IPS DF 6.9 (cell line): ENCODE measurements at places on chromosomes 6 and 20.
A peak's percentile ranks its signal among the peaks of the same experiment; 100 is the strongest.

DNA sequence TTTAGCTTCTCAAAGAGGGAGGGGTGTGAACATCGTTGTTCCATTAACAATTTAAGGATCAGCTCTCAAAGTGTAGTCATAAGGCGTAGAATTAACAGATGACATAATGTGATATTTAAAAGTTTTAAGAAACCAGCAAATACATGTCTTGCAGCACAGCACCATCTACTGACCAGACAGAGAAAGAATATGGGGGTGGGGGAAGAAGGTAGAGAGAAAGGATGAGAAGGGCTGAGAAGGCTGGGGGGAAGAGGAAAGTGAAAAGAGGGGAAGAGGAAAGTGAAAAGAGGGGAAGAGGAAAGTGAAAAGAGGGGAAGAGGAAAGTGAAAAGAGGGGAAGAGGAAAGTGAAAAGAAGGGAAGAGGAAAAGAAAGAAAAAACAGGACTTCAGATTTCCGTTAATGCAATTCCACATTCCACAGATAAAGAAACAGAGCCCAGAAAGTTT, 80.9 kb downstream of the HAO1 start:
- peak; percentile 18 for DNase-seq

DNA sequence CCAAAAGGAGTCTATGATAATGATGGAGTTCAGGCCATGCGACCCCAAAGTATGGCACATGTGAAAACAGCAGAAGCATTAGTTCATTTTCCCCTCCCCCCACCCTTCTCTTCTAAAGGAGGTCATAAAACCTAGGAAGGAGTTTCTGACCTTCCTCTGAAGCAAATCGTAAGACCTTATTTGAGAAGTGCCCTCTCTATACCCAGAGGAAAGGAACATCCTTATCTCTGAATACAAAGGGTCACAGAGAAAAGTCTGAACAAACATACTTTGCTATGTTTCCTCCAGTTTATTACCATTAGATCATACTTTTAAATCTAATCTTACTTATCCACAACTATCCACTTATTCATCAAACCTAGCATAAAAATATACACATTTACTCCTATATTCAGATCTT, 48.6 kb downstream of the SLX4IP start:
- no peak for DNase-seq

GRCh38 chr6:15109338-15110090, 136.4 kb upstream of the JARID2 start:
- DNase-seq = no peak

DNA sequence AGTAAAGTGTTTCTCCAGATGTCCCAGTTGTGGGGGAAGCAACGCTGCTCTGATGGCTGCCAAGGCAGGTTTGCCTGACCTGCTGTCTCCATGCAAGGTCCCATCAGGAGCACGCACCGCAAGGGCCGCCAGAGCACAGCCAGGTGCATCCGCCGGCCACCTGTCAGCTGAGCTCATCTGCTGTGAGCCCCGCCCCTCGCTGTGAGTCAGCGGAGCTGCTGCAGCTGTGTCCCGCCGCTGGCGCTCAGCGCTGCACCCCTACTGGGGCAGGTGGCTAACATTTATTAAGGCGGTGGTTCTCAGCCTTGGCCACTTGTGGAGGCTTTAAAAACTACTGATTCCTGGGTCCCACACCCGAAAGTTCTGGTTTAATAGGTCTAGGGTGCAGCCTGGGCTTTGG, 225.7 kb downstream of the UST start:
- DNase-seq = peak; percentile 86

GRCh38 chr6:111573892-111574797, 31.5 kb downstream of the TRAF3IP2 start:
- no peak for DNase-seq

DNA sequence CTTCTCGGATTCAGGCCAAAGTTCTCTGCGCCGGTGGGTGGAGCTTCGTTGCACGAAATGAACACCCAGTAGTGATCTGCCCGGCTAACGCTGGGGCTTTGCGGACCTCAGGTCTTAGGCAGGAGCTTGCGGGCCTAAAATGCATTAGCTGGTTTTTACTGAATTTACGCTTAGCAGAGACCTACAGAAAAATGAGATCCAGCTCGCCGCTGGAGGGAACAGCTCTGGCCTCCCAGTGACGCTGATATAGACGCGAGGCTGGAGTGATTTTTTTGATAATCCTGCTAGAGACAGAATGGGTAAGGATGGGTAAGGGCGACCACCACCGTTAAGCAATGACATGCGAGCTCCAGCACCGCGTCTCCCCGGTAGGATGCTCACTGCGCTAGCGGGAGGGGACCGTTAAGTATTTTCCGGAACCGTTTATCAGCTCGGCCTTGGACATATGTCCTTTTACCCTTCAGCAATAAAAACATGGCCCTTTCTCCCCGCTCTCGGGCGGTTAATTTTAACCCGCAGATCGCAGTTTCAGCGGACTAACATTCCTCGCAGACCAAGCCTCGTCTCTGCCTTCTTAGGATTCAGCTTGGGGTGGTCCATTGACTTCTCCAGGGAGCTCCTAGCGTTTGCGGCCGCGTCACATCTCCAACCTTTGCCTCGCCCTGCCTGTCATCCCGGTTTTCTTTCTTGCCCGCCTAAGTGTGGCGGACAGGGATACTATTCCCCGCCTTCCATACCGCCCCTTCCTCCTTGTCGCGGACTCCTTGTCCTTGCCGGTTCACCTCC, 109.3 kb downstream of the GPX5 start:
- no peak for DNase-seq

GRCh38 chr6:148296771-148297170, 45.9 kb upstream of the SASH1 start:
- no peak for DNase-seq

DNA sequence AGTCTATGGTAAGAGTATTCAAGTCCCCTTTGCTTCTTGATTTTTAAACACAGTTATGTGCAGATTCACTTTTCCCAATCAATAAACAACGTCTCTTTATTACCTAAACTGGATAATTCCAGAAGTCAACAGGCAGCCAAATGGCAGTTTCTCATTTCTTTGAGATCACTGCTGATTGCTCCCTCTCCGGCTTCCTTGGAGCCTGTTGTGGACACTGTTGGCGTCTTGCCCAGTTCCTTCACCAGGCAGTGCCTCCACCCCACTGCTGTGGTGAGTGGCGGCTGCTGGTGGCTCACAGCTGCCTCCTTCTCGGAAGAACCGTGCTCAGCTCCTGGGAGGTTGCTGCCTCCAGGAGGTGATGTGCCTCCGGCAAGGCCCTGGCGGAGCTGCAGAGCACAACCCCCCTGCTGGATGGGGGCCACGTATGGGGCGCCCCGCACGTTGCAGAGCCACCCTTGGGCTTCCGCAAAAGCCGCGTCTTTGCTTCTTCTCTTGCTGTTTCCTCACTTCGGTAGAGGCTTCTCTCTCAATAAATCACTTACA, 105.1 kb upstream of the CNKSR3 start:
- DNase-seq = no peak

DNA sequence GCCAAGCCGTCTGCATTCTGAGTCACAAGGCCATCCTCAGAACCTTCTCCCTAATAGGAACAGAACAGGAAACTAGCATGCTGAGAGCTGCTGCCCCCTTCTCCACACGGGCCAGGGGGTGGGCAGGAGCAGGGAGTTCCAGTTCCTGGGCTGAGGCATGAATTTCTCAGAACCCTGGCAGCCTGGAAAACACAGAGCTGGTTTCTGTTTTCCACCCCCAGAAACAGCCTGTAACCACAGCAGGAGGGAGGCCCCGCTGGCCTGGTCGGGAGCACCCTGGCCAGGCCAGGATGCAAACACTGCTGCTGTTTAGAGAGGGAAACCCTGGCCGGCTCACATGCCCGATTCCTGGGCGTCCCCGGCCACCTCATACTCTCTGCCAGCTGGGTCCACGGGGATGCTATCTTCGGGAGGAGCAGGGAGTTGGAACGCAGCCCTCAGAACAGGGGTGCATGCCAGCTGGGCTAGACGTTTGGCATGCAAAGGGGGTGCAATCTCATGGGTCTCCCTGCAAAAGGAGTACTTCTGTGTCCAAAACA, 130.1 kb downstream of the NFATC2 start:
- no peak for DNase-seq

DNA sequence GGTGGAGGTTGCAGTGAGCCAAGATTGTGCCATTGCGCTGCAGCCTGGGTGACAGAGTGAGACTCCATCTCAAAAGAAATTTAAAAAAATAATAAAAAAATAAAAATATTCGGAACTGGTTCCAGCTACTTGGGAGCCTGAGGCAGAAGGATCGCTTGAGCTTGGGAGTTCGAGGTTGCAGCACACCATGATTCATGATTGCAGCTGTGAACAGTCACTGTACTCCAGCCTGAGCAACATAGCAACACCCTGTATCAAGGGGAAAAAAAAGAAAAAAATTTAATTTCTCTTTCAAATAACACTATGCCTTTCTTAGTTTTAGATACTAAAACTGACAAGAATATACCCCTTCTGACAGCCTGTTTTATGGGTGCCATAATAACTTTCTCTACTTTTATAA, 10.5 kb downstream of the KDM1B start:
- DNase-seq = no peak

DNA sequence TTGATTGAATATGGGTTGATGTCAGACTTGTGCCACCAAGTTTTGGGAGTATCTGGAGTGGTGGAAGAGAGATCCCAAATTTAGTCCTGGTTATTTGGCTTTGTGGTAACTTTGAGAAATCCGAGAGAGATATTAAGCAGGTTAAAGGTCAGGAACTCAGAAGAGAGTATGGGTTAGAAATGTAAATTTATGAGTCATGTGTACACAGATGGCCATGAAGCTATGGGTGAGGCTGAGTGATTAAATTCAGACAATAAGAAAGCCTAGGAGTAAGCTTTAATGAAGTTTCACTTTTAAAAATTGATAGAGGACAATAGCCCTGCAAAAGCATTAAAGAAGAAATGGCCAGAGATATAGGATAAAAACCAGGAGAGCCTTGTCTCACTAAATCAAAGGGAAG, 14.3 kb downstream of the RIMS1 start:
- DNase-seq = no peak

- DNase-seq = no peak
These were observed 19.9 kb downstream of the ZNF451 start for GRCh38 chr6:57109880-57110279.

DNA sequence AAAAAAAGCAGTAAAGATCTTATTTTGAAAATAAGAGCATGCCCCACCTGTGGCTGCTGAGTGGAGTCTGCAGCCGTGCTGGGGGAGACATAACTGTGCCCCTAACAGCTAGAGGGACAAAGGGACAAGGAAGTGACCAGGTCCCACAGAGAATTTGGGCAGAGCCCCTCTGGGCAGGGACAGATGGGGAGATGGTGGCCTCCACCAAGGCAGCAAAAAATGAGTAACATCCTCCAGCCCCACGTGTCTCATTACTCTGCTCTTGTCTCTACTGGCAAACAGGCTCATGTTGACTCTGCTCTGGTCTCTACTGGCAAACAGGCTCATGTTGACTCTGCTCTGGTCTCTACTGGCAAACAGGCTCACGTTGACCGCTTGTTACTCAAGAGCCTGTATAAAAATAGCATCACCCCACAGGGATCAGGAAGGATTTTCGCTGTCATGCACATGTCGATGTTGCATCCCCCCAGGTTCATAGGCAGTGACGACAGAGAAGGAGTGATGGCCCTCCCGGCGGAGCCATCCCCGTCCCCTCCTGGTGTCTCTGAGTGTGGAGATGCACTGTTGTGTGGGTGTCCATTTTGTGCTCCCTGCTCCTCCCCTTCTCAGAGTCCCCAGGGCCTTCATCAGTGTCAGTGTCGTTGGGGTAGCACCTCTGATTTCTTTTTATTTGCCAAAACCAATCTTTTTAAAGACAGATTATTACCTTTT, 17.3 kb upstream of the PCMTD2 start:
- DNase-seq = no peak
